ENCODE measurements at places on chromosomes 2 and 18. TPM values are rescaled to one million over a fixed set of nuclear protein-coding genes. Genes with fewer than 3 reads are reported as not detected.

SLC9A4 gene
- not detected for total RNA-seq

CMPK2 gene
- total RNA-seq: 3.0 TPM

EVX2 gene
- not detected for total RNA-seq

DSC3 gene
- not detected for total RNA-seq

SPC25 gene
- not detected for total RNA-seq

MAP2 gene
- 0.47 TPM for total RNA-seq

DNA sequence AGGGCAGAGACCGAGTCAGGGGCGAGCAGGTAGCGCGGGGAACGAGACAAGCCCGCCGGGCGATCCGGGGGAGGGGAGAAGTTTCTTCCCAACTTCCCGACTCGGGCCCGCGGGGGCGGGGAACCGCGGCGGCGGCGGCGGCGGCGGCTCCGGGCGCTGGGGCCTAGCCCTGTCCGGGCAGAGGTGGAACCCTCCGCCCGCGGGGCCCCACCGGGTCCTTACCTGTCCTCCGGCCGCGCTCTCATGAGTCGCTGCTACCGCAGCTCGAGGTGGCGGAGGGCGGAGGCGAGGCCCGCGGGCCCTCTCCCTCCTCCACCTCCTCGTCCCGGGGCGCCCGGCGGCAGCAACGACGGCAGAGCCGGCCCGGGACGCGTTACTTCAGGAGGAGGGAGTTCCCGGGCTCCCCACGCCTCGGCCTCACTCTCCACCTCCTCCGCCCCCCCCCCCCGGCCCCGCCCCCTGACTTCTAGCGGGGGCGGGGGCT is at the start of gene YES1:
YES1 (minus strand) TSS at position 351 of the 484 bp plus-strand sequence. CDS start 55,415 bp downstream, outside the sequence.
- DNase-seq: no peak
- H3K27ac ChIP-seq: peak within 1 kb of the TSS; percentile 100
- peaks cover 4% of the 10 kb centered on the region for H3K36me3 ChIP-seq
- H3K4me3 ChIP-seq: peak within 1 kb of the TSS; percentile 94
- no peaks in the 10 kb centered on the region for H3K27me3 ChIP-seq

DNA sequence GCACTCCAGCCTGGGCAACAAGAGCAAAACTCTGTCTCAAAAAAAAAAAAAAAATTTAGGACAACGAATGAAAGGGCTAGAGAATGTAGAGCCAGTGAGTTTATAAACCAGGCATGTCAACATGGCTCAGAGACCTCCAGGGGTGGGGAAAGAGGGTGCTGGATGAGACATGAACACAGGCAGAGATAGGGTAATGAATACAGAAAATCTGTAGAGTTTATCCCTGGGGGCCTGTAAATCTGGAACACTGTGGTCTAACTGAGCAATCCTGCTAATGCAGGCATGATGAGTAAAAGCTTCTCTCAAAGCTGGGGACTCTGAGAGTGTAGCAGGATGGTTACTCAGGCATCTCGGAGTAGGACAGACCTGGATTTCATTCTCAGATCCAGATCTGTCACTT is 59.2 kb upstream of the IGFBP2 start:
- no peak for DNase-seq
- no peaks in the 10 kb centered on the region for H3K27me3 ChIP-seq
- H3K36me3 ChIP-seq: peaks cover 7% of the 10 kb centered on the region
- no peak overlapping the region for H3K4me3 ChIP-seq

DNA sequence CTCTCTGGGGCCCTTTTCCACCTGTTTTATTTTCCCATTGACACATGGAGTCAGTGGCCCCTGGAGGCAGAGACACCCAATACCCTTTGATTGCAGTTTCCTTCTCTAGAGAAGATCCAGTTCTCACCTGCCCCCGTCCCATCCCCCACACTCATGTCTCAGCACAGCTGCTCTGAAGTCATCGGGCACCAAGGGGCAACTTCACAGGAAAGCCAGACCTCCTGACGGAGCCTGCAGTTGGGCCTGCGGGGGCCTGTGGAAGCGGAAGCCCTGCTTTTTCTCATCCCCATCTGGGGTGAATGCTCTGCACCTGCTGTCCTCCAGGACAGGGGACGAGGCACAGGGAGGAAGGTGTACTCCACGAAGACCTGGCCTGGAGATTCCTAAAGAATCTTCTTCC is 308.3 kb upstream of the EPAS1 start:
- DNase-seq: no peak
- no peaks in the 10 kb centered on the region for H3K36me3 ChIP-seq
- no peak overlapping the region for H3K4me3 ChIP-seq
- no peak overlapping the region for H3K27ac ChIP-seq
- H3K27me3 ChIP-seq: no peaks in the 10 kb centered on the region
- peaks cover 7% of the 10 kb centered on the region for H3K4me1 ChIP-seq

DNA sequence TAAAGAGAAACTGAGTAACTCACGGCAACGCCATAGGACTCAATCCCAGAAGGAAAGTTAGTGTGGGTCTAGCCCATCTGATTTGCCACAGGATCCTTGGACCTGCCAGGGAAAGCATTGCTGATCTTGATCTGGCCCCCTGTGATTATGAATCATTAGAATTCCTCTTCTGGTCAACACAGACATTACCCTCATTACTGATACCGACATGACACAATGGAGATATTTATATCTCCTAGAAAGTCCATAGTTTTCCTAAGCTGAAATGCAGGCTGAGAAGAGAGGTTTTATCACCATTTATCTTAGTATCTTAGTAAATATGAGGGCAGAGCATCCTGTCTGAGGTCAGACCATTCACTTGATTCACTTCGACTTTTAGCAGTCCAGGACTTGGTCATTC is 75.5 kb upstream of the CCDC68 start:
- H3K4me1 ChIP-seq: no peaks in the 10 kb centered on the region
- peaks cover 6% of the 10 kb centered on the region for H3K27me3 ChIP-seq
- H3K4me3 ChIP-seq: no peak overlapping the region
- no peak overlapping the region for H3K27ac ChIP-seq

GRCh38 chr2:149009576-149010461 is 28.7 kb upstream of the LYPD6B start:
- no peak overlapping the region for H3K4me3 ChIP-seq
- H3K27me3 ChIP-seq: no peaks in the 10 kb centered on the region
- H3K4me1 ChIP-seq: no peaks in the 10 kb centered on the region
- no peak overlapping the region for H3K27ac ChIP-seq
- DNase-seq: no peak

DNA sequence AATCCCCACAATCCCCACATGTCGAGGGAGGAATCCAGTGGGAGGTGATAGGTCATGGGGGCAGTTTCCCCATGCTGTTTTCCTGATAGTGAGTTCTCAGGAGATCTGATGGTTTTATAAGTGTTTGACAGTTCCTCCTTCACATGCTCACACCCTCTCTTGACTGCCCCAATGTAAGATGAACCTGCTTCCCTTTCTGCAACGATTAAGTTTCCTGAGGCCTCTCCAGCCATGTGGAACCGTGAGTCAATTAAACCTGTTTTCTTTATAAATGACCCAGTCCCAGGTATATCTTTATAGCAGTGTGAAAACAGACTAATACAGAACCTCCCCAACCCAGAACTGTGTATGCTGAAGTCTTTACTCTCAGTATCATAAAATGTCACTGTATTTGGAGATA is 289.5 kb upstream of the MMADHC start:
- H3K27ac ChIP-seq: no peak overlapping the region
- no peaks in the 10 kb centered on the region for H3K27me3 ChIP-seq
- no peak for DNase-seq
- no peaks in the 10 kb centered on the region for H3K4me1 ChIP-seq
- H3K36me3 ChIP-seq: no peaks in the 10 kb centered on the region

GRCh38 chr2:18169121-18169892 is 290.8 kb downstream of the KCNS3 start:
- H3K36me3 ChIP-seq: no peaks in the 10 kb centered on the region
- no peaks in the 10 kb centered on the region for H3K4me1 ChIP-seq
- peaks cover 9% of the 10 kb centered on the region for H3K27me3 ChIP-seq
- H3K4me3 ChIP-seq: no peak overlapping the region
- no peak overlapping the region for H3K27ac ChIP-seq

DNA sequence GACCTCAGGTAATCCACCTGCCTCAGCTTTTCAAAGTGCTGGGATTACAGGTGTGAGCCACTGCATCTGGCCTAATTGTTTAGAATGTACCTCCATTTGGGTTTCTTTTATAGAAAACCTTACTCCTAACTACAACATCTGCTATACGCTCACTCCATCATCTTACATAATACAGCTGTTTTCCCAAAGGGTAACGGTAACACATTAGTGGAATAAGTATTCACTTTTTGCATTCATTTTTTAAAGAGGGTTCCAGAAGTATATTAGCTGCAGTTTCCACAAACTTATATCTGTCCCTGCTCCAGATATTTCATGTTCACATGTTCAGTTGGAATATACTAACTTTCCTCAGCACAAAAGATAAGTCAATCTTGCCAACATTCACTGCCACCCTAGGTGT is 640.1 kb upstream of the FSHR start:
- DNase-seq: no peak
- H3K36me3 ChIP-seq: no peaks in the 10 kb centered on the region
- no peak overlapping the region for H3K4me3 ChIP-seq
- H3K27ac ChIP-seq: no peak overlapping the region
- no peaks in the 10 kb centered on the region for H3K4me1 ChIP-seq

DNA sequence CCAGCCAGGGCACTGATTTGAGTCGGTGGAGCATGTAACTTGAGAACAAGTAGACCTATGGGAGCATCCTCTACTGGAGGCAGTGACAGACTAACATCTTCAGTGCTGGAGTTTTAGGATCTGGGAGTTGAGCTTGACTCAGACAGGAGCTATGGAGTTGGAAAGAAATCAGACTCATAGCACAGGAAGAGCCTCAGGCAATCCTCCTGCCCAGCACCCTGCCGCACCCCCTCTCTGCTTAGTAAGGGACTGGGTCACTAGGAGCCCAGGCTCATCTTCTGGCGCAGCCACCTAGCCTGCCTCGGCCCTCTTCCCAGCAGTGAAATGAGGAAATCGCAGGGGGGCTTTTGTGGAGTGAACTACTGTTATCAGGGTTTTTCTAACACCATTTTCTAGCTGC is 3.6 kb downstream of the ARID5A start:
- H3K4me3 ChIP-seq: peak overlapping the region; percentile 99
- H3K27ac ChIP-seq: peak overlapping the region; percentile 96
- H3K27me3 ChIP-seq: no peaks in the 10 kb centered on the region
- H3K4me1 ChIP-seq: peaks cover 80% of the 10 kb centered on the region
- DNase-seq: no peak

- H3K36me3 ChIP-seq: no peaks in the 10 kb centered on the region
- H3K27me3 ChIP-seq: peaks cover 9% of the 10 kb centered on the region
- DNase-seq: no peak
- no peak overlapping the region for H3K27ac ChIP-seq
These were observed 315.7 kb downstream of the KCNS3 start for GRCh38 chr2:18194161-18194560.

DNA sequence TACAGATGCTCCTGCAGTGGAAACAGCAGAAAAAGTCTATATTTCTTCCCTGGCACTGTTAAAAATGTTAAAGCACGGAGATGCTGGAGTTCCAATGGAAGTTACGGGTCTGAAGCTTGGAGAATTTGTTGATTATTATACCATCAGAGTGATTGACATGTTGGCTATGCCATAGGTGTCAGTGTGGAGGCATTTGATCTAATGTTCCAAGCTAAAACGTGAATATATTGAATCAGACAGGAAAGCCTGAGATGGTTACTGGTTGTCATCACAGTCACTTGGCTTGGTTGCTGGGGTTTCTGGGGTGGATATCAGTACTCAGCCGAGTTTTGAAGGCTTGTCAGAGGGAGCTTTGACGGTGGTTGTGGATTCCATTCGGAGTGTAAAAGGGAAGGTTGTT is 262.9 kb upstream of the CNTNAP5 start:
- no peak overlapping the region for H3K27ac ChIP-seq
- no peak for DNase-seq
- H3K4me1 ChIP-seq: no peaks in the 10 kb centered on the region
- no peaks in the 10 kb centered on the region for H3K36me3 ChIP-seq
- H3K4me3 ChIP-seq: no peak overlapping the region

DNA sequence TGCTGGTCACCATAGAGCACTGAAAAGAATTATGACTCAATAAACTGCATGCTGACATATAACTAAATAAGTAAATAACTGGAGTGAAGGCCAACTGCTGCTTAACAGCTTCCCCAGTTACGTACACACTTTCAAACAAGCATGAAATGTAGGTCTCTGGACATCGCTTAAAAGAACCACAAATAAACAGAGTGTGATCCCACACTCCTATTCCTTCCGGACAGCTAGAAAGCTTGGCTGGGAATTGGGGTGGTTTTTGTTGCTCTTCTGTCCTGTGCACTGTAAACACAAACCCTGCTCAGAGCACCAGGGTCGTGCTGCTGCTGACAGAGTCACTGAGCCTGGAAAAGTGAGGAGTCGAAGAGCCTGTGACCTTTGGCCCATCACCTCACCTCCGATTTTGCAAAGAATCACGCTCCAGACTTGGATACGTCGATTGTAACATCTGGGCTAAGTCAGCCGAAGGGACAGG is 162.7 kb upstream of the NT5C1B start:
- DNase-seq: no peak
- H3K27me3 ChIP-seq: no peaks in the 10 kb centered on the region
- H3K4me3 ChIP-seq: no peak overlapping the region
- H3K4me1 ChIP-seq: no peaks in the 10 kb centered on the region
- no peaks in the 10 kb centered on the region for H3K36me3 ChIP-seq
- no peak overlapping the region for H3K27ac ChIP-seq

- no peaks in the 10 kb centered on the region for H3K4me1 ChIP-seq
- no peaks in the 10 kb centered on the region for H3K27me3 ChIP-seq
- no peak overlapping the region for H3K27ac ChIP-seq
- no peak overlapping the region for H3K4me3 ChIP-seq
- DNase-seq: no peak
- no peaks in the 10 kb centered on the region for H3K36me3 ChIP-seq
These were observed 408.6 kb upstream of the KCNJ3 start for GRCh38 chr2:154289870-154290269.

DNA sequence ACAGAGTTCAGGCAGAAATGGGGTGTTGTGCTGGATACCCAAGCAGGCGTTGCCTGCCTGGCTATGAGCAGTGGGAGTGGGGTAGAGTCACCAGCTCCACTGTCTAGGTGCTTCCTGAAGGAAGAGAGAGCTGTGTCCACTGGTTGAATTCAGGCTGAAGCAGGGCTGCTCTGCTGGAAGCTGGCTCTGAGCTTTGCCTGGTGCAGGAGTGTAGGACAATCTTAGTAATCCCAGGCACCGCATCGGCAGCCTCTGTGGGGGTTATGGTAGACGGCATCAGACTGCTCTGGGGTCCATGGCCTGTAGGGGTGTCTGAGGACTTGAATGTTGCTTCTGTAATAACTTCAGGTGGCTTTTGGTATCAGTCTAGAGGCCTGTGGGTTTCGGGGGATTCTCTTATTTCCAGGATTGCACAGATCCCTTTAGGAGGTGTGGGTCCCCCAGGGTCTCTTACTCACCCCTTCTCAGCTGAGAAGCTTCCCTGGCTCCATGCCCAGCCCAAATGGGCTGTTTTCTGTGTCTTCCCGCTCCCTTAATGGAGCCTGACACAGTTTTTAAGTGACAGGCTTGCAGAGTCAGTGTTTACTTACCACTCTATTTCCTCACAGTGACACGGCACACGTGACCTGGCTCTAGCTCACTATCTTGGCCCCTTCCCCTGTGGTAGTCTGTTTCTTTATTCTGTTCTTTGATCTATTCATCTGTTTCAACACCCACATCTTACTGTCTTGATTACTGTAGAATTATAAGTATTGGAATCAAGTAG is 644.3 kb downstream of the CBLN2 start:
- H3K36me3 ChIP-seq: no peaks in the 10 kb centered on the region
- H3K4me1 ChIP-seq: no peaks in the 10 kb centered on the region
- H3K4me3 ChIP-seq: no peak overlapping the region
- peak; percentile 1 for DNase-seq
